Activated B cell treated with CpG ODN at 0.5 μM for 24 hours (primary cell): ENCODE measurements at places on chromosomes 1 and 21. TPM values are rescaled to one million over a fixed set of nuclear protein-coding genes. Genes with fewer than 3 reads are reported as not detected.

- no peak for DNase-seq
Observed at GRCh38 chr1:1298861-1299685, 8.7 kb downstream of the ACAP3 start.

GRCh38 chr1:156667968-156668709 is 9.1 kb downstream of the NES start:
- DNase-seq: no peak

DNA sequence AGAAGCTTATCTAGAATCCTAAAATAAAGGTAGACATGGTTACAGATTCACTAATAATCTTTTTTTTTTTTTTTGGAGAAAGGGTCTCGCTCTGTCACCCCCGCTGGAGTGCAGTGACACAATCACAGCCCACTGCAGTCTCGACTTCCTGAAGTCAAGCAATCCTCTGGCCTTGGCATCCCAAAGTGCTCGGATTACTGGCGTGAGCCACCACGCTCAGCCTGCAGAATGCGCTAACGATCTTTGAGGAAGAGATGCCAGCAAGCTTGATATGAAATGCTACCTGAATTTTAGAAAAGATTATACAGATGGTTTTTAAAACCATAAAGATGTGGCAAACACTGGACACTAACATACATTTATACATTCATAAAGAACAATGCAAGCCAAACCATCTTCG is 4.1 kb upstream of the GNPAT start:
- DNase-seq: no peak

NHLH1 gene
- total RNA-seq: 0.46 and 0.71 TPM in 2 replicates
